ENCODE measurements at places on chromosomes 1 and 21.

GRCh38 chr1:22525211-22525610 lies 38.1 kb upstream of the EPHA8 start:
- no peak for DNase-seq

DNA sequence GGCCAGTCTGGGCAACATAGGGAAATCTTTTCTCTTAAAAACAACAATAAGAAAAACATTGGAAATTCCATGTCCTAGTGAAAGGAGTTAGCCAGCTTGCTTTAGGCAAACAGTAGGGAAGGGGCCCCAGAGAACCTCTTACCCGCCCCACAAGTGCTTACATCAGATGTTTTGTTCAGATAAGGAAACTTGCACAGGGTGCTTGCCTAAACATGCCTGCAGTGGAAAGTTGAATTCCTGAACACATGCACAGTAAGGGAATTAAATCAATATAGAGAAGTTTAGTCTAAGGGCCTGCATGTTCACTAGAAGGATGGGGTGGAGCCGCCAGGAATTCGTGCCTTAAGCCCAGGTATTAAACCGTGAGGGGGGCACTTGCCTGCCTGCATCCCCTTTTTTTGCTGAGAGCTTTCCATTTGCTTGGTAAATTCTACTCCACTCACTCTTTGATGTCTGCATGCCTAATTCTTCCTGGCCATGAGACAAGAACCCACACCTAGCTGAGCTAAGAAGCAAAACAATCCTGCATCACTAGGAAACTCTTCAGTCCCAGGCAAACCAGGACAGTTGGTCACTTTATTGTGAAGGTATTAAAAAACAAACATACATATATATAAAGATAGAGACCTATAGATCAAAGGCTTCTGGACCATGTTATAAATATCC lies 499.0 kb downstream of the SIPA1L2 start:
- DNase-seq, result no peak

GRCh38 chr1:245419461-245419978 lies 264.7 kb downstream of the KIF26B start:
- no peak for DNase-seq

GRCh38 chr1:923991-924655 lies 400 bp downstream of the SAMD11 start:
- no peak for DNase-seq

- no peak for DNase-seq
Observed at GRCh38 chr1:30885570-30886522, 22.7 kb downstream of the SDC3 start.

DNA sequence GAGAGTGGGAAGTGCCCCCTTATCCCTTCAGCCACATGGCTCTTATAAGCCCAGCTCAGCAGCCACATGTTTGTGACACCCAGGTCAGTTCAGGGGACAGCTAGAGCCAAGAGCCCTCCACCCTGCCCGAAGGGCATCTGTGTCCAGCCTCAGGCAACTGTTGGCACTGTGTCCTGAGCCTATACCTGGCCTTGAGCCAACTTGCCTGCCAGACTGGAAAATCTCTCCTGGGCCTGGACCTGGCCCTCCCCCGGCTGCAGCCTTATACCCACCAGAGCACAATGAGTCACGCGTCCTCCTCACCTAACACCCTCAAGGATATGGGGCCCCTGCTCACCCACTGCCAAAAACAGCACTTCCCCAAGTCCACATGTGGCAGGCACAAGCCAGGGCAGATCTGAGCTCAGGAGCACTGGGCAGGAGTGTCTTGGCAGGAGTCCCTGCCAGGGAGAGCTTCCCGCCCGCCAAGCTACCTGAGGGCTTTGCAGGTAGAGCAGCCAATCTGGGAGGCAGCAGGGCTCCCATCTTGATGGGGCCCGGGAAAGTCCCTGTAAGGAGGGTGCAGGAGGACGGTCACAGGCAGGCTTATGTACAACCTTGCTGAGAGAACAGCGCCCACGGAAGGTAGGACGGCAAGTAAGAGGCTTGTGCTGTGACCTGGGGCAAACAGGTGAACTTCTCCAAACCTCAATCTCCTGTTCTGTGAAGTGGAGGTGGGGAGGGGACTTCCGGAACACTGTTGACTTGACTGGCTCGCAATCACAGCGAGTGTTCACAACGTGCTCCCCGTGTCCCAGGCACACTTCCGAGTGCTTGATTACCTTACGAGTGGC lies 19.8 kb upstream of the HSPG2 start:
- no peak for DNase-seq
